ENCODE measurements at places on chromosomes 6 and 20.
A peak's percentile ranks its signal among the peaks of the same experiment; 100 is the strongest.

DNA sequence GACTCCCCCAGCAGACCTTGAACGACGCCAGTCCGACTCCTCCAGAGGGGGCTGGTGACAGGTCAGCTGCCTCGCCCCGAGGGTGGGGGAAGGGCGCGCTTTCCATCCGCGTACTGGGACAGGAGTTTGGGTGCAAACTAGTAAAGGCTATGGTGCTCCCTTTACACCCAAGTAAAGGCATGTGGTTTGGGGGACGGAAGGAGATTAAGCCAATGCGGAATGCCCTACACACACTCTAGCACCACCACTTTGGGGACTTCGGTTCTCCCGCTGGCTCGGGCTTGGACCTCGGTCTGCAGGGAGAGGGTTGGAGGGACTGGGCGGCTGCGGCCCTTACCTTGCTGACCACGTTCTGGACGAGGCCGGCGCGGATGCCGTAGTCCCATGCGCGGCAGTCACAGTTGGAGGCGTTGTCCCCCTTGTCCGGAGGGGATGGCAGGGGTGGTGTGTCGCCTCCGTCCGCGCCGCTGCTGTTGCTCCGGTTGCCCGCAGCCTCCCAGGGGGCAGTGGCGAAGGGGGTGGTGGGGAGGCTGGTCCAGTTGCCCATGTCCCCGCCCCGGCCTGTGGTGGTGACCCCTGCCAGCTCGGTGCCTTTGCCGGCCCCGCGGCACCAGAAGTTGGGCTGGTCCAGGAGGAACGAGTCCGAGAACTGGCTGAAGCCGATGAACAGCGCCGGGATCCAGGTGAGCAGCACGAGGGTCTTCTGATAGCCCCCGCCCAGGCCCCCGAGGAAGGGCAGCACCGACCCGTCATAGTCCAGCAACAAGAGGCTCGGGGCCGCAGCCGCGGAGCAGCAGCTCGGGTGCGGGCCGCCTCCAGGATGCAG, 1.1 kb downstream of the SLC22A23 start:
- peak; percentile 11 for DNase-seq

- DNase-seq, result no peak
These were observed 27.8 kb downstream of the SPATA2 start for GRCh38 chr20:49887251-49888211.

DNA sequence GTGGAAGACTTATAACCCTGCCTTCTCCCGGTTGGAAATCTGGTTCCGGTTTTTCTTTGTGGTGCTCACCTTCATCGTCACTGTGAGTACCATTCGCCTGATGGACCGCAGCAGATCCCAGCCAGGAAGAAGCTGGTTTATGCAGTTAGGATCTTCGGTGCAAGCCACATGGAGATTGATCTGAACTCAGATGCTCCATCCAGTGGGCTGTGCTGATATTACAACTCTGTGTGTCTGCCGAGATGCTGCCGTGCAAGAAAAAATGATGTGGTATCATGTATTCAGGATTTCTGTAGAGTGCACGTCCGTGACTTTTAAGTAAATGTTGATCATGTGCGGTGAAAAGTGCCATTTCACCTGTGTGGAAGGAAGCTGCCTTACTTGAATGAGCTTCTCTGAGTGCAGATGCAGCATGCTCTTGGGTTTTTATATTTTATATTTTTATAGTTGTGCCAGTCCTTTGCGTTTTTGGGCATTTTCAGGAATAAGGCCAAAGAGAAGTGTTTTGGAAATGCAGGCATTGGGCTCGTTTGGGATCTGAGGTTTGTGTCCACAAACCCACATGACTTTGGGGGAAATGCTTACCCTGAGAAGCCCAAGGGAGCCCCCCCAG, 39.2 kb downstream of the DYNLT1 start:
- peak; percentile 58 for DNase-seq

GRCh38 chr6:79610306-79611009, 20.7 kb upstream of the SH3BGRL2 start:
- no peak for DNase-seq

DNA sequence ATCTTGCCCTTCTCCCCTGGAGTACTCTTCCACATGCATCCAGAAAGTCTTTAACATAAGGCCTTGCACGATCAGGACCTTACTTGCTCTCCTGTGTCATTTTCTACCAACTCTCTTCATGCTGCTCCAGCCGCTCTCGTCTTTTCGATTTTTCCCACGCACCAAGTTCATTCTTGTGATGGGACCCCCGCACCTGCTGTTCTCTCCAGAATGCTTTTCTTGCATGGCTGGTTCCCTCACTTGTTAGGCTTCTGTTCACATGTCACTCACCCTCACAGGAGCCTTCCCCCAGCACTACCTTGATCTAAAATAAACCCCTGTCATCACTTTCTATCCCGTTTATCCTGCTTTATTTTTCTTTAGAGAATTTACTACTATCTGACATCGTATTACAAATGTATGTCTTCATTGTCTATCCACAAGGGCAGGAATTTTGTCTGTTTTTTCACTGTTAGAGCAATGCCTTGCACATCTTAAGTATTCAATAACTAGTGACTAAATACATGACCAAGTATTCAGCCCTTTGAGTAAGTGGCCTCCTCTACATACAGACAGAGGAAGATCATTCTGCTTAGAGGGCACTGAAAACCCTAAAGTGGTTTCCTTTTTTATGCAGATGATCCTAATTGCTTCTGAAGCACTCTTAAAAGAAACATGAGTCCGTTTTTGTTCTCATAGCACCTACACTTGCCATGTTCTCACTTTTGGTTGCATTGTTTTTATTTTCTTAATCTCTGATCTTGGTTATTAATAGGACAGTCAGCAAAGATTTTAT, 166.9 kb downstream of the SLC16A10 start:
- DNase-seq, result no peak

DNA sequence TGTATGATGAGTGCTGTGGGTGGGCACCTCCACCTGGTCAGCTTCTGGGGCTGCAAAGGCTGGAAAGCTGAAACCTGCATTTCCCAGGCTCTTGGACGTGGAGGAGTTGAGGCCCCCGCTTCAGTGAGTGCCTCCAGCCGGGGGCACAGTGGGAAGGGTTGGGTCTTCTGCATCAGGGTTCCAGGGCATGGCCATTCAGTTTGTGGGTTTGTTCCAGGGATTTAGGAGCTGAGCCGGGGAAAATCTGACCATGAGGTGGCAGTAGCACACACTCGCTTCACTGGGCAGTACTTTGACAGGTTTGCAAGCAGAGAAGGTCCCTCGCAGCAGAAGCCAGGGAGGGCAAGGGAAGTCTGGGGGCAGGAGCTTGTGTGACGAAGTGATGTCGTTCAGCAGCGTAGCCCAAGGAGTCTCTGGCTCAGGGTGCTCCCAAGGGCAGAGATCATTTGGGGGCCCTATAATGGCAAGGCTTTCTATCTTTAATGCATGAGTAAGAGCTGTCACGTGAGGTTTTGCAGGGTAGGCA, 69.5 kb upstream of the SULF2 start:
- no peak for DNase-seq

GRCh38 chr6:127796713-127797112, 104.1 kb downstream of the THEMIS start:
- no peak for DNase-seq

DNA sequence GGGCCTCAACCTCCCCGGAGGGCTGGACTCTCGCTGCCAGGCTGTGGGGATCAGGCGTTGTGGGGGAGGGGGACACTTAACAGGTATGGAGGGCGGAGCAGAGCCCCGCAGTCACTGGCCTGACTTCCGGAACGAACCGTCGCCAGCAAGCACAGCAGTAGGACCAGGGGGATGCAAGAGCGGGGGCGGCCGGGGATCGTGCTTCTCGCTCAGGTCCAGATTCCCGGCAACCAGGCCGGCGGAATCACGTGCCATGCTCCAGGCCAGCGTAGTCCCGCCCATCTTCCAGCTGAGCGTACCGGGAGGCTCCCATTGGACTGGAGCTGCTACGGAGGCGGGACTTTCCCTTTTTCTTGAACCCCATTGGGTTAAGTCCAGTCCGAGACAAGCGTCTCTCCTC, 10.0 kb upstream of the POU5F1 start:
- DNase-seq, result peak; percentile 67

GRCh38 chr6:167396659-167397490, 72.0 kb downstream of the TTLL2 start:
- DNase-seq, result no peak

DNA sequence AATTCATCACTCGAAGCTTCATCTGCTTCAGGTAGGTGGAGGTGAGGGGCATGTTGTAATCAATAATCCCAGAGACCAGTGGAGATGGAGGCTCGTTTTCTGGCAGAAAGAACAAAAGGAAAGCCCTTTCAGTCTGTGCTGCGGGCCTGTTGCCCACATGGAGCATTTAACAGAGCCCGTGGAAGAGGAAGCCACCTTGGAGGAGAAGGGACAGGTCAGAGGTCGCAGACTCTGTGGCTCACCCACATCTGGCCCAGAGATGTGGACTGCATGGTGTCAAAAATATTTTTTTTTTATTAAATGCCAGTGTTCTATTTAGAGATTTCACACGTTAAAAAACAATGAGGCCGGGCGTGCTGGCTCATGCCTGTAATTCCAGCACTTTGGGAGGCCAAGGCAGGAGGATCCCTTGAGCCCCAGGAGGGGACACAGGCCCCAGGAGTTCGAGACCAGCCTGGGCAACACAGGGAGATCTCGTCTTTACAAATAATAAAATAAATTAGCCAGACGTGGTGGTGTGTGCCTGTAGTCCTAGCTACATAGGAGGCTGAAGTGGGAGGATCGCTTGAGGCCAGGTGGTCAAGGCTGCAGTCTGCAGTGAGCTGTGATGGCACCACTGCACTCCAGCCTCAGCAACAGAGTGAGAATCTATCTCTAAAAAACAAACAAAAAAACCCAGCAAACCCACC, 73.6 kb downstream of the NOL4L start:
- DNase-seq, result no peak

GRCh38 chr6:160523223-160523622, 140.9 kb downstream of the LPA start:
- DNase-seq, result no peak

DNA sequence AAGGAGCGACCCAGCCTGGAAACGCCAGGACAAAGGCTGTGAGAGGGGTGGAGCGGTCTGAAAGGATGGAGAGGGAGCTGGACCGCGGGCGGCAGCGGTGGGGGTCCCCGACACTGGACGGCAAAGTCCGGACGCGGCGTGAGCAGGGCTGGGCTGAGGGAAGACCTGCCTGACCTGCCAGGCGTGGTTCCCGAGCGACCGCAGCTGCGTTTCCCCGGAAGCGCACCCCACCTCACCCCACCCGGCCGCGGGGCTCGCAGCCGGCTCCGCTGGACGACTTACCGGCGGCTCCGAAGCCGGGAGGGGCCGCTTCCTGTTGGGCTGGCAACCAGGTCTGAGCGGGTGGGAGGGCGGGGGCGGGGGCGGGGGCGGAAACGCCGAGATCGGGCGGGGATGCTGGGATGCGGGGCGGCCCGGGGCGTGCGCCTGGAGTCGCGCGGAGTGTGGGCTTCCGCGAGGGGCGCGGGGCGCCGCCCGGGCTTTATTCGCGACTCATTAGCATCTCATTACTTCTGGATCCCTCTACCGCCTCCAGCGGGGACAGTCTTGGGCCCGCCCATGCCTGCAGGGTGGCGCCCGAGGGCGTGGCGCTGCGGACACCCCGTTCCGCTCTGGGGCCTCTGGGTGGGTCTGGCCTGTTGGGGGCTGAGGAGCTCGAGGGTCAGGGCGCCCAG, at the start of gene MICAL1:
Gene MICAL1 (minus strand): TSS at position 336 of the 674 bp plus-strand sequence. CDS start 1,576 bp downstream, outside the sequence.
- peak; percentile 70 for DNase-seq

DNA sequence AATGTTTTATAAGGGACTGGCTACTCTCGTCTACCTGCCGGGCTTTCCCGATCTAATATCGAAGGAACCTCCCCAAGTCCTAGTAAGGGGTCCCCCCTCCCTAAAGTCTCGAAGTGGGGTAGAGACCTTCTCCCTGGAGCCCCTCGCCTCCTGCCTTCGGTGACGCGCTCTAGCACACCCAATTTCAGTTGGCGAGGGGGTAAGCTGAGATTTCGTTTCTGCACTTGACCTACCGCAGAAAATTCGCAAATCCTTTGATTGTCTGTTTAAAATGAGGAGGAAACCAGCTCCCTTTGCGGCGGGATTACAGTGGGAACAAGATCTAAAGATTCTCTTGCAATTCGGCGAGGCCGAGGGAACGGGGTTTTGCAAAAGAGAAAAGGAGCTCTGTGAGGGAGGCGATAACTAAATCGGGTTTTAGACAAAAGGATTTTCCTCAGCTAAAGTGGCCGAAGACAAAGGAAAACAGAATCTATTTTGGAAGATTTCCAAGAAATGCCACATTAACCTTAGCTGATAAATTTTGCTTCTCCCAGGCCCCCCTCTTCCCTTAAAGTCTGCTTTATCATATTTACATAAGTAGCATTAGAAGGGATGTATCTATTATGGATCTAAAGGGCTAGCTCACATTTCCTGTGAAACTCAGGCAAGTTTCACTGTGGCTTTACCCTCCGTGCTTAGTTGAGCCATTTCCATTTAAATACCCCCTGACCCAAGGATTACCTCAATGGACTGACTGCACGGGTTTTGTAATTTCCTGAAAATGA, 8.4 kb downstream of the SIM1 start:
- DNase-seq, result no peak

- DNase-seq, result peak; percentile 81
These were observed 398 bp downstream of the ZBTB2 start for GRCh38 chr6:151390851-151391470.

DNA sequence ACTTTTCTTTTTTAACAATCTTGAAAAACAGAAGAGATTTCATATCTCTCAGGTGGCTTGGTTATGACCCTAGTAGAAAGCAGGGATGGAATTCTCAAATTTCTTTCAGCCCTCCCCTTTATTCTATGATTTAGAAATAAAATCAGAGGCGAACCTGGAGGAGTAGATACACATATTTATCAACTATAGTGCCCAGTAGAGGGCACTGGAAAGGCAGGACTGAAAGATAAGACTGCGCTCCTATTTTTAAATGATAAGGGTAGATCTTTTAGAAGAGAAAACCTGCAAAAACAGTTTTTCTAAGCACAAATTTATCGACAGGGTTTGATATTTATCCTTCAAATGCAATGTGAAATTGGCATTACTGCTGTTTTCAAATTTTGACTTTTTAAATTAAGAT, 1296.6 kb downstream of the EPHA7 start:
- DNase-seq, result no peak
